SW 1271 (cell line): ENCODE measurements at places on chromosomes 4 and X.

- DNase-seq, result no peak
Observed at GRCh38 chr4:25722964-25723363, 67.3 kb downstream of the SLC34A2 start.

GRCh38 chrX:19097553-19098283 is 24.6 kb downstream of the ADGRG2 start:
- no peak for DNase-seq

DNA sequence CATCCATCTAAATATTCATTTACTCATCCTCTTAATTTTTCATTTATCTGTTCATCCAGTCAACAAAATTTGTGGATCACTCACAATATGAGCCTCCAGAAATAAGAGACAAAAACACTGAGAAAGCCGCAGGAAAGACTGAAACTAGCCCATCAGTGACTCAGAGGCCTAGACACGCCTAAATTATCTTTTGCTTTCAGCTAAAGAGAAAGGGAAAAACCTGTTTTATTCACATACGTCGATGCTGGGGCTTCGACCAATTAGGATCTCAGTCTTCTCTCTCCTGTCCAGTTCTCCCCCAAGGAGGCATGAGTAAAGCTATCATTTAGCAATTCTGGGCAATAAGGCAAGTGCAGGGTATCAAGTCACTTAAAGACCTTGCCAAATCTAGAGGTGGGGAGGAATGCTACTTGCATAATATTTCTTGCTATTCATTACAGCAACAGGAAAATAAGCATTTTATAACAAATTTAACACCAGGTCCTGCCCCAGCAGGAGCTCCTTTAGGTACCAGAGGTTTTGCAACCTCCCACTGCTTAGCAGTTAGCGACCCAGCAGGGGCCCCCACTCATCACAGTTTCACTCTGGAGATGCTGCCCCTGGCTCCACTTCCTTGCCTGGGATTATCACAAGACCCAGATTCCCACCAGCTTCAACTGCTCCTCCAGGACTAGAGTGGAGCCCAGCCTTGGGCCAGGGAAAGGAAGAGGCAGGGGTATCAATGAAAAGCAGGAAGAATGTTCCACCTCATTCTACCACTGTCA is 30.1 kb upstream of the TMEM154 start:
- DNase-seq, result no peak

DNA sequence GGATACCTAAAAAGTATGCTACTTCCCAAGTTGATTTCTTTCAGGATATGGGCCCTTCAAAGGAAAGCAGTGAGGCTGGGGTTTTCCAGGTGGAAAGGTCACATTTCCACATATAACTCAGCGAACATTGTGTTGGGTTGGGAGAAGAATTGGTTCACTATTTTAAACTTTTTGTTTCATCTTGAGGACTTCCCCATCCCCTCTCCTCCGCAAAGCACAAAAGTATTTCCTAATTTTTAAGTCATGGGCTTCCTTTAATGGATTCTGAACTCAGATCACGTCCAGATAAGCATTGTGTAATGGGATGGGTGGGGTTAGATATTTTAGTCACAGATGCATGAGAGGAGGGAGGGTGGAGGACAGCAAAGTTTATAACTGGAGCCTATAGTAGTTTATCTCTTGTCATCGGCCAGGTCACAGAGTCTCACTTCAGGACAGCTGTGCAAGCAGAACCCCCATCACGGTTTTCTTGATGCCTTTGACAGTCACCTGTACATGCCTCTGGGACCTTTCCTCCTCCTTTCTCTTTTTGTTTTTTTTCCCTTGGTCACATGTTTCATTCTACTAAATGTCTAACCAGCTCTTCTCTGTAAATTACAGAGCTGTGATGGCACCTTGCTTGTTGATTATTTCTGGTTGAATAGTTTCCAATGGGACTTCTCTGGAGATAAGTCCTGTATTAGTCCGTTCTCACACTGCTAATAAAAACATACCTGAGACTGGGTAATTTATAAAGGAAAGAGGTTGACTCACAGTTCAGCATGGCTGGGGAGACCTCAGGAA is 115.4 kb downstream of the PTTG2 start:
- no peak for DNase-seq

DNA sequence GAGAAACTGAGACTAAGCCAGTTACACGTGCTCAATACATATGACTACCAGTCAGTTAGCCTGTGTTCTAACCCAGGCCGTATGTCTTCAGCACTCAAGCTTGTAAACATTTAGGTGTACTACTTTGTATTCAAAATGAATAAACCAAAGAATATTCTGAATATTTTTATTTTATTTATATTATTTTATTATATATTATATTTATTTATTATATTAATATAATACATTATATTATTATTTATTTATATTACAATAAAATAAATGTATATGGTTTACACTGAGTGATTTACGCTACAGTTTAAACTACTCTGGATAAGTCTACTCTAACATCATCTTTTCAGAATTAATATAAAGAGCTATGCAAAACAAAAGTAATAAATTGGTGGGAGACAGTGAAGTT is 691.5 kb downstream of the CENPC start:
- DNase-seq, result no peak

DNA sequence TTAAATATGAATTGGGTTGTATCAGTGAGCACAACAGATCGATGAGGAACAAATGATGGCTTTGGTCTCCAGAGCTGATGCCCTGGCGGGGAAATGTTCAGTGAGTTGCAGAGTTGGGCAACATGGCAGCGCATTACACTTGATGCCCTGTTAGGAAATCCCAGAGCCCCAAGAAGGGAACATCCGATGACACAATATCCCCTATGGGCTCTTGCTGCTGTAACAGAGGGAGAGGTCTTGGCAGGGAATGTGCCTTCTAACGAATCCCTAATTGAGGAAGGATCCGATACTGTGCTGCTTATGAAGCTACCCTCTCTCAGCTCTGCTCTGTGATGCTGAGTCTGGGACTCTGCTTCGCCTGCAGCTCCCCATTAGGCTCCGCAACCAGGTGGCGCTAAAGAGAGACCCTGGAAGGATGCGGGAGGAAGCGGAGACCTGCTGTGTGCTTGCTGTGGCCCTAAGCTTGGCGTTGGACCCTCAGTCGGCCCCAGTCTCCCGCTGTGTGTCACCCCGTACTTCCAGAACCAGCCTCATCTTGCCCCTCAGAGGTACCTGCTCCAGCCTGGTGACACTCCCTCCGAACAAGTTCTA is 38.9 kb downstream of the PDHA1 start:
- no peak for DNase-seq

- no peak for DNase-seq
Observed at GRCh38 chrX:26631385-26631784, 415.4 kb downstream of the MAGEB5 start.

GRCh38 chrX:45622042-45622423 is 421.4 kb upstream of the DIPK2B start:
- no peak for DNase-seq

GRCh38 chr4:118081434-118081833 is 47.1 kb downstream of the NDST3 start:
- no peak for DNase-seq

- no peak for DNase-seq
Observed at GRCh38 chrX:119150163-119151050, 22.8 kb upstream of the KIAA1210 start.

GRCh38 chr4:30720021-30720660 is at the start of gene PCDH7:
Gene PCDH7 (plus strand): TSS chr4:30720369. CDS start chr4:30721423, 1,054 bp downstream.
- peak; percentile 74 for DNase-seq

- no peak for DNase-seq
Observed at GRCh38 chr4:13159041-13159620, 325.0 kb downstream of the RAB28 start.

GRCh38 chrX:104565791-104566680 is at the start of gene IL1RAPL2:
Gene IL1RAPL2 (plus strand): TSS chrX:104566199.
- peak; percentile 10 for DNase-seq

GRCh38 chrX:65643531-65644052 is 23.9 kb upstream of the MSN start:
- no peak for DNase-seq

- DNase-seq, result no peak
Observed at GRCh38 chr4:159463235-159463634, 360.4 kb downstream of the RAPGEF2 start.

DNA sequence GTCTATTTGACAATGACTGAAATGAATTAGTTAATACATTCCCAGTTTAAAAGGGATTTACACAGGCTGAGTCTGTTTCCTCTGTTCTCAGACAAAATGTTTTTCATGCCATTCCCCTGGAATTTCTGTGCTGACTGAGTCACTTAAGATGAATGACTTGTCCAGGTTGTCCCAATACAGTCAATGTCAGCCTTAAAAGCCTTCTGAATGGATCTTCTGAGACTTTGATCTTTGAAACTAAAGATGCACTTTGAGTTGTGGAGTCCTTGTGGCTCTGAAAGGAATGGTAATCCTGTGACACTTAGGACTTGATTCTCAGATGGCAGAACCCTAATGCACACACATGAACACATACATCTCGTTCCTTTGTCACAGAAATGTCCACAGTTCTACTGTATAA is 622.2 kb upstream of the GRID2 start:
- no peak for DNase-seq

- no peak for DNase-seq
Observed at GRCh38 chr4:38574559-38575333, 89.3 kb upstream of the KLF3 start.

DNA sequence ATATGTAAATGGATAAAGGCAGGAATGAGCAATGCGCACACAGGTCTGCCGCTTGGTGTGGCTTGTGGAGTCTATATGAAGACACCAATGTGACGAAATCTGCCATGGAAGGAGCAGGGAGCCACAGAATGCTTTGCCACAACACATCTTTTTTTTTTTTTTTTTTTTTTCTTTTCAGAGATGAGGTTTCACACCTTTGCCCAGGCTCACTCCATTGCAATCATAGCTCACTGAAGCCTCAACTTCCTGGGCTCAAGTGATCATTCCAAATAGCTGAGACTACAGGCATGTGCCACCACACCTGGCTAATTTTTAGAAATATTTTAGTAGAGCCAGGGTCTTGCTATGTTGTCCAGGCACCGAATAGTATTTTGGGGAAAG is 17.4 kb upstream of the SLC34A2 start:
- no peak for DNase-seq

- no peak for DNase-seq
Observed at GRCh38 chr4:82583897-82584587, 22.3 kb upstream of the TMEM150C start.

- DNase-seq, result peak; percentile 18
Observed at GRCh38 chr4:85756938-85757337, 282.0 kb downstream of the ARHGAP24 start.

GRCh38 chrX:38183596-38183995 is 37.1 kb downstream of the SRPX start:
- no peak for DNase-seq

DNA sequence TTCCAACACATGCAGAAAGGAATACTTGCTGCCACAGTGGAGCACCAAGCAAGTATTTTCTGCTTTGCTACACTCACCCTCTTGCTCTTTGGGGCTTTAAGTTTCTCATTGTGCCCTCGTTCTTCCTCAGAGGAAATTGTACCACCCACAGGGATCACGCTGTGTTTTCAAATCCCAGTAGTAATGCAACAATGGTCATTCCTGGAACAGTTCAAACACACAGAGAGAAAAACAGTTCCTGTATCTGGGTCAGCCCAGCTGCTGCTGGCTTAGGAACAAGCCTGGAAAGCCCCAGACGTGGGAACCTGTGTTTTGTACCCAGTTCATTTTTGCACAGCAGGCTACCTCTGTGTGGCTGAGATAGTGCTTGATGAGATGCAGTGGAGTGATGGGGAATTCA is 907.8 kb downstream of the STPG2 start:
- DNase-seq, result no peak

DNA sequence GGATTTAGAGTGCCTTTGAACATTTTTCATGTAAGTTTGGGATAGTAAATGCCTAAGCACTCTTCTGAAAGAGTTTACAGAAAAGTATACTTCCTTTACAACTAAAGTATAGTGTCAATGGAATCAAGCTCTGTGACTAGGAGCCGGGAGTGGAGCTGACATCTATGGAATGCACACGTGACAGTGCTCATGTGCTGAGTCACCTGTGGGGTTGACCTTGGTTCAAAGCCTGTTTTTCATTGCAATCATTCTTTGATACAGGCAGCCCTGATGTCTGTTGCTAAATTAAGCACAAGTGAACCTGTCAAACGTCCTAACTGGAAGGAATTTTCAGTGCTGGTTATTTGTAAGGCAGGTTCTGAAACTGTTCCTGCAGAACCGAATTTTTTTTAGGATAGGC is 82.5 kb downstream of the GPAT3 start:
- DNase-seq, result peak; percentile 51

DNA sequence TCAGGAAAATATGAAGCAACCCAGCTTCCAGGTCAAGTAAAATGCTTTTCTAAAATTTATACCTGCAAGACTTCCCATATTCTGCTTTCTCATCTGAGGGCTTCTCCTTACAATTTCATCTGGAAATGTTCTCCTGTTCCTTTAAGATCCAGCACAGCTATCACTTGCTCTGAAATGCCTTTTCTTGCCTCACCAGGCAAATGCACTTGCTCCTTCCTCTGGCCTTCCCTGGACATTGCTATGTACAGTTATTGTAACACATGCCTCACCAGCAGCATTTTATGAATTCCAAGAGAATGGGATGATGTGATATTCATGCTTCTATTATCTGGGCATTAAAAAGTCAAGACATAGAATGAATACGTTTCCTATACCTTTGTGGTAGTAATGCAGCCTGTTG is 842.1 kb upstream of the INTU start:
- DNase-seq, result peak; percentile 20

- DNase-seq, result no peak
Observed at GRCh38 chrX:110257889-110258288, 60.0 kb downstream of the AMMECR1 start.

DNA sequence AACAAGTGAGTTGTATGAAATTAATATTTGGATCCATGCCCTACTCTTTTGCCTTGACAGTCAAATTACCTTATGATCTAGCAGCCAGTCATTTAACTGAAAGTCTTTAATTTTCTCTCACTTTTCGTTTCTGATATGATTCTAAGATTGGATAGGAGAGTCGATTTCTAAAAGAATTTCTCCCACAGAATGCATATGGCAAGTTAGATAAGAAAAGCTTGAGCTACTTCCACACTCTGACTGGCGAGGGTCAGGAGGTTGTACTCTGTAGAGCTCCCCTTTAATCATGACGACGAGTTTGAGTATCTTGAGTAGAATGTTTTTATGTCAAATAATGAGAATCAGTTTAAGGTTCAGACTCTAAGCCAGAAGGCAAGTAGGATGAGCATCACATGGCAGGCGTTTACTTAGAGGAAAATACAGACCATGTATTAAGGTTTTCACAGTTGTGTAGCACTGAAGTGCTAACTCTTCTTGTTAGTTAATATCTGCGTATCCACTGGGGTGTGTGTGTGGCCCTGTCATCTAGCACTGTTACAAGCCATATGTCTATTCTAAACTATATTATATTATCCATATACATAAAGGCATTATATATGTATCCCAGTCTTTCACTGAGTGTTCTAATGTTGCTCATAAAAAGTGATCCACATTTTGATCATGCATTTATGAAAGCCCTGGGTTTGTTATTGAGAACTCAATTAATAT is 37.8 kb downstream of the LRP2BP start:
- no peak for DNase-seq

- DNase-seq, result no peak
Observed at GRCh38 chr4:74942918-74943253, 10.0 kb downstream of the PARM1 start.

- DNase-seq, result no peak
Observed at GRCh38 chr4:87006426-87006675, 71.5 kb downstream of the AFF1 start.
